ENCODE measurements at places on chromosomes 16 and 17.

DNA sequence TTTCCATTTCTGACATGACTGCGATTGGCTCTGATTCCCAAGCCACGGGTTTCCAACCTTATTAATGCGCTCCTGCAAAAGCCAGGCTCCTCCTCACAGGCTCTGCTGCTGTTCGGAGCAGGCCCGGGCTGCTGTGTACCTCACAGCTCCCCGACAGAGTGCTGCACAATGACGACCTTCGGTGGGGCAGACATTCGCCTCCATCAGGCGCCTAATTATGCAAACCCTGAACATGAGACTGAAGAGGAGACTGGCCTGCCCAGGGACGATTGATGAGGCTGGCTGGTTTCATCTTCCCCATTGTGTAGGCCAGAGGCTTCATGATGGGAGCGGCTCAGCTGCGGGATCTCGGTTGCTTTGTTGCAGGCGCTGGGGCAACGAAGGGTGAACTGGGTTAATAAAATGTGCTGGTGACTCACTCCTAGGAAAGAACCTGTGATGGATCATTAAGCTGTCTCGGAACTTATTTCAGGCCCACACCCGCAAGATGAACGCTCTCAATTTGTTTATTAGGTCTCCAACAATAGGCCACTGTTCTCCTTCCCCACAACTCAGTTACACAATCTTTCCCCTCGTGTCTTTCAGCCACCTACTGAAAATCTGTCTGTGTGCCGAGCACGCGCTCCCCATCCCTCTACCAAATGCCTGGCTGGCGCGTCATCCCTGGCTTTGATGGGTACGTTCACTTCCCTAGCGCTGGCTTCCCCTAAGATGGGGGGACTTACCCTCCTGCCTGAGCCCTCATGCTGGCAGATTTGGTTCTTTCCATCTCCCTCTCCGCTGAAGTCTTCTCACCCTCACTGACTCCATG, 27.2 kb upstream of the TOB1 start:
- no peak for DNase-seq

DNA sequence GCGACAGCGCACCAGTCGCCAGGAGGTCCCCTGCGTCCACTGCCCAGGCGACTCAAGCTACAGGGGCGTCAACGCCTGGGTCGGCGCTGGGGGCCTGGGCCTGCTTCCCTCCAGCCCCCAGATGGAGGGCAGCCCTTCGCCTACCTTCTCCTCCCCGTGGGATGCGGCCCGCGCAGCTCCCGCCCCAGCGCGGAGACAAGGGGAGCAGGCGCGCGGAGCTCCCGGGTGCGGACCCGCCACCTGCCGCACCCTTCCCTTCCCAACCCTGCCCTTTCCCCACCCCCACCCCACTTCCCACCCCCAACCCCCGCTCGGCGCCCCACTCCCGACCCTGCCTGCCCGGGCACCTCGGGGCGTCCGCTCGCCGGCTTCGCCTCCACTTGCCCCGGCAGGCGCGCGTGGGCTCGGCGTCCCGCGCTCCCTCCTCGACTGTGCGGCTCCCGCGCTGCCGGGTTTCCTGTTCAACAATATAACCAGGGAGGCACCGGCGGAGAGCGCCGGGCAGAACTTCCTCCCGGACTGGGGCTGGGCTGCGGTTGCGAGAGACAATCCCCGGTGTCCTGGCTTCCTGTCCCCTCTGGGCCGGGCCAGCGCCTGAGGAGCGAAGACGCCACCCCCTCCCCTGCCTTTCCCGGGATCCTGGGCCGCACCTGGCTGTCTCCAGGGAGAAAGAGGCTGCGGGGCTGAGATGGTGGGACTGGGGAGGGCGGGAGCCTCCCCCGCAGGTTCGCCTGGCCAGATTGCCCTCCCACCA, at the start of gene ARHGAP27:
ARHGAP27 (minus strand) TSS at position 466 of the 754 bp plus-strand sequence. CDS start 2,591 bp downstream, outside the sequence.
- DNase-seq = no peak

DNA sequence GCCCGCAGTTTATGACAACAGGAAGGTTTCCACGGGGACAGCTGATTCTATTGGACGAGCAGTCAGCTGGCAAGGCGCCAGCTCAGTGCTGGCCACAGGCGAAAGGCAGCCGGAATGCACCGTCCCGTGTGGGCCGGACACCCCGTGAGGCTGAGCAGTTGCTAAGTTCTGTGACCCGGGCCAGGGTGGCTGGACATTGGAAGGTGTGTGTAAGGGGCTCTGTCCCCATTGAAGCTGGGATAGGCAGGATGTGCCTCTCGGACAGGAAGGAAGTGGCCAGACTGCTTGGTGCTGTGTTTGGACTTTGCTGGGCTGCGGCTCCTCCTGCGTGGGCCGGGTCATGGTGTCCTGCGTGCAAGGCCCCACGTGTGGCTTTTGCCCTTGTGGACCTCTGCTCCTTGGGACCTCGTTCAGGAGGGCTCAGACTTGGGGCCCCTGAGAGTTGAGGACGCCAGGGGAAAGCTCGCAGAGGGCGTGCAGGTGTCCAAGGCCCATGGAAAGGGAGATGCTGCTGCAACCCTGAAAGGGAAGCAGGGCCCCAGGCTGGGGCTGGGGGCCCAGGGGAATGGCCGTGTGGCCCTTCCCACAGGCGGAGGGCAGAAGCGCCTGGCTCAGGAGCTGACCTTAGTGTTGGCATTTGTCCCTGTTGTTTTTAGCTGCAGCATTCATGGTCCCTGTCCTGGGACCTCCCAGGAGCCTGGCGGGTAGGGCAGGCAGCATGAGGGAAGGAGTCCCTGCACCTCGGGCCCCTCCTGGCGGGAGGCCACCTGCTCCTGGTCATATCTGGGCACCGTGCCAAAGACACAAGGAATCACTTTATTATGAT, 10.0 kb downstream of the BAIAP2 start:
- DNase-seq = no peak

DNA sequence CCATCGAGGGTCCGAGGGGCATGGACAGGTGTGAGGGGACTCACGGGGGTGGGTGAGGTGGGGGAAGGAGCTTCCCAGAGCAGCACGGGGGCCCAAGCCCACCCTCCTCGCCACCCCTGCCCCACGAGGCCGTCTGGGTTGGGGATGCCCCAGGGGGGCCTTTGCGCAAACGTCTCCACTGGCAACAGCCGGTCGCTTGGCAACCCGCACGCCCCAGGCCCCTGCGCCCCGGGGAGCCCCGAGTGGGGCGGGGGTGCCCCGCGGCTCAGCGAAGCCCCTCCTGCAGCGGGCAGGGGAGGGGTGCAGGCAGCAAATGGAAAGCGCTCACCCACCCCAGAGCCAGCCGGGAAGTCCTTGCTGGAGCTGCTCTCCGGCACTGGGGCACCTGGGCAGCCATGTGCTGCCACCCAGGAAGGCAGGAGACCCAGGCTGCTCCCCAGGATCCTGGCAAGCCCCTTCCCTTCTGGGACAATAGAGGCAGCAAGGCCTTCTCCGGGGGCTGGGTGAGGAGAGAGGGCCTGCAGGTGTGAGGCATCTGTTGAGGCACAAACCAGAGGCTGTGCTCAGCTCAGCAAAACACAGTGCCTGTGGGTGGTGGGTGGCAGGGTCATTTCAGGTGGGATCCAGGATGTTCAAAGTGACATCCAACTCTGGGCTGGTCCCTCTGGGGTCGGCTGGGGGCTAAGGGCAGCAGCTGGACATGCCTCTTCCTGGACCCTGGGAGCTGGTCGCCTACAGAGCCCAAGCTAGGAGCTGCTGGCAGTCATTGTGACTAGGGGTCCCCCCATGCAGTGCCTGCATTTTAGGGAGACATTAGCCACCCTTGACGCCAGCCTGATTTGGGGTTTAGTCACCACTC, 80.9 kb upstream of the CBX4 start:
- no peak for DNase-seq

- DNase-seq = no peak
These were observed 30.1 kb upstream of the NF1 start for GRCh38 chr17:31064707-31065106.

GRCh38 chr17:39999067-39999466, 16.2 kb upstream of the CSF3 start:
- DNase-seq = no peak

DNA sequence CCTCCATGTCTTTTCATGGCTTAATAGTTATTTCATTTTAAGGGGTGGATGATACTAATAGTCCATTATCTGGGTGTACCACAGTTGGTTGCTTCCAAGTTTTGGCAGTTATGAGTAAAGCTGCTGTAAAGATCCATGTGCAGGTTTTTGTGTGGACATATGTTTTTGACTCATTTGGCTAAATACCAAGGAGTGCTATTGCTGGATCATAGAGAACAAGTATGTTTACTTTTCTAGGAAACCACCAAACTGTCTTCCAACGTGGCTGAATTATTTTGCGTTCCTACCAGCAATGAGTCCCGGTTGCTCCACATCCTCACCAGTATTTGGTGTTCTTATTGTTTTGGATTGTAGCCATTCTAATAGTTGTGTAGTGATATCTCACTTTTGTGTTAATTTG, 181.9 kb downstream of the SPECC1 start:
- DNase-seq = no peak

DNA sequence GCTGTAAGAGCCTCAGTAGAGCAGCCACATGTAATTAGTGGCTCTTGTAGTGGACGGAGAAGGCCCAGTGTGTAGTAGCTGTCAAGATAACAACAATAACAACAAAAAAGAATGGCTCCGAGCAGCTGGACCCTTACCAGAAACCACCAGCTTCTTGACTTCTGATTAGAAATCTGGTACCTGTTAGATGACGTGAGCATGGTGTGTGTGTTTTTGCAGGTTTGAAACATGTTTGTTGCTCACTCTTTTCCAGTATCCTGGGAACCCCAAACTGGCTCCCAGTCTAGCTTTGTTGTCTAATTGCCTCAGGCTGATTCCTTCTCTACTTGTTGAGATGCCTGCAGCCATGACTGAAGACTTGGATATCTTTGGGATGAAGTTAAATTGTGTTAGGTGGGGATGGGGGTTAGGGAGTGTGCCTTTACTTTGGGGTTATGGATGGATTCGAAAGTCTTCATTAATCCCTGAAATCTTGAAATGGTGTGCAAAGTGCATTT, 21.0 kb downstream of the IGF2BP1 start:
- no peak for DNase-seq

DNA sequence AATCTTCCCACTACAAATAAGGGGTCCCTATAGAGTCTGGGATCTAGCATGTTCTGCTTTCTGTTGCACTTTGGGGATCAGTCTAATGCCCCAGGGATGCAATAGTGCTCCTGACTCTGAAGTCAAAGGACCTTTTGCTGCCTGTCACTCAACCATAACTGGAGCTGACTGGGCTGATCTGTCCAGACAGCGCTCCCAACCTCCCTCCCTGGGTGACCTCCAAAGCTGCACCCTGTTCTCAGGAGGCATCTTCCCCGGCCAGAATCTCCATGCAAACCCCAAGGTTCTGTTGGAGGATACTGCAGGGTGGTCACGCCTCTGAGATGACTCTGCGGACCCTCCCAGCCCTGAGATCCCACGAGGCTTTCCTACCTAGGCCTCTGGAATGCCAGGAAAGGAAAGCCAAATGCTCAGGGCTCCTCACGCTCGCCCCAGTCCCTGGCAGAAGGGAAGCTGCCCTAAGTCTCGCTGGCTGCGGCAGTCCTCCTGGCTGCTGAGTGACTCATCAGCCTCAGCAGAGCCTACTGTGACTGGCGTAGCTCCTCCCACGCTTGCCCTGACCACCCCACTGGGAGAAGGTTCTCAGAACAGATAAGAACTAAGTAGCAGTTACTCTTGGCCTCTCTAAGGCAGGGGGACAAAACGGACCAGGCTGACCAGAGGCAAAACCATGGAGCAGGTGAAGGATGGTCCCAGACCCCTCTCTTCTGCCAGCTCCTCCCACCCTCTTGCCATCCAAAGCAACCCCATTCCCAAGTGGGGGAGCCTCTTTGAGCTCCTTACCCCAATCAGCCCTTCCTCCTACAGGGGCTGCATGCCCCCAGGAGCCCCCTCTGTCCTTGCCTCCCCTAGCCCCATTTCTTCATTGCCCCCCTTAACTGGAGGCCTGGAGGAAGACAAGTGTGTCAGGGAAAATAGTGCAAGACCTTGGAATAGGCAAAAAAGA, 124.1 kb upstream of the TNRC6C start:
- peak; percentile 28 for DNase-seq

DNA sequence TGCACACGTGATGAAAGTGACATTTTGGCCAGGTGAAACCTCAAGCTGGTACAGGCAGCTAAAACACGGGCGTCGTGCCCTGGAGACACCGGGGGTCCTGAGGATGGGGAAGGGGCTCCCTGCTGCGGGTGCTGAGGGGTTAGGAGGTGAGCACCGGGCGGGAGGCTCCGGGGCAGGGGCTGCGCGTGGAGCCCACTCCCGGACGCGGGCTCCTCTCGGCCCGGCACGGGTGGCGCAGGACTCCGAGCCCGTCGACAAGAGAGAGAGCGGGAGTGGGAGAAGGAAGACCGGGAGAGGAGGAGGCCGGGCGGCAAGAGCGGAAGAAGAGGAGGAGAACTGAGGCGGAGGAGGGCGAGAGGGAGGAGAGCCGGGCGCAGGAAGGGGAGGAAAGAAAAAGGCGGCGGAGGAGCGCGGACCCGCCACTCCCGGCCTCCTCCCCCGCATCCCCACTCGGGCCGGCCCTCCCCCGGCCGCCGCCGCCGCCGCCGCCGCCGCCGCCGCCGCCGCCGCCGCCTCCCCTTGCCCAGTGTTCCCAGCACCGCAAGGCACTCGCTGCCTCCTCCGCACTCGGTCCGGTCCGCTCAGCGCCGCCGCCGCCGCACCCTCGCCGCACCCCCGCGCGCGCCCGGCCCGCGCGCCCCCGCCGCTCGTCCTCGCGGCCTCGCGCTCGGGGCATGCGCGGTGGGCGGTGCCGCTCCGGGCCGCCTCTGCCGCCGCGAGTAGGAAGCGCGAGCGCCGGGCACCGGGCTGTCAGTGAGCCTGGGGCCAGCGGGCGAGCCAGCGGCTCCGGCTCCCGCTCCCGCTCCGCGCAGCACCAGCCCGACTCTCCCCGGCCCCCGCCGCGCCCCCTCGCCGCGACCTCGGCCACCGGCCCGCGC, at the start of gene PRKCA:
PRKCA (plus strand) TSS at position 750 of the 878 bp plus-strand sequence.
- peak; percentile 38 for DNase-seq

- no peak for DNase-seq
These were observed 49.9 kb upstream of the WSB1 start for GRCh38 chr17:27244011-27244410.

DNA sequence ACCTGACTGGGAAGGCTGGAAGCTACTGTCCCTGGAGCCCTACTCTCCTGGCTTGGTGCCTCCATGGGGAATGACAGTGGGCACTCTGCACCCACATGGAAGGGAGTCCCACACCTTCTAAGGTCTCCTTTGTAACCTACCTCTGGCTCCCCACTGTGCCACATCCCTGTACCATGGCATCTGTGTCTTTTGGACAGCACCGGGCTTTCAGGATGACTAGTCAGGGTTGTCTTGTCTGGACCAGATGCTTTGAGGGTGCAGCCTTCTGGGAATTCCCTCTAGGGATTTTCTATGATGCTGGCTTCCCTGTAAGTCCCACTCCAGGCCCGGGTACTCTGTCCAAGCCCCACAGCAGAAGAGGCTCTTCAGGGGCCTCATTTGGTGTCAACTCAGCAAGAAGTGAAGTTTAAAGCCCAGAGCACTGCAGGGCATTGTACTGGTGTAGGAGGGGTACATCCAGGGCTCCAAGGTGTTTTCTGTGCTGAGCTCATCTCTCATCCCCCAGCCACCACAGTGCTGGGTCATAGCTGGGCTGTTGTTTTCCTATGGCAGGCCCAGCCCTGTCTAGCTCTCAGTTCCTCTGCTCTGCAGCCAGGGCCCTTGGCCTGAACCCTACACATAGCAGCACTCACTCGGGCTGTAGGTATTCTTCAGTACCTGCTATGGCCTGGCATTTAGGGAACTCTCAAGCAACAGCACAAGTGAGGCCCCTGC, 255.3 kb downstream of the CPPED1 start:
- no peak for DNase-seq

GRCh38 chr16:20826039-20826566, 19.8 kb downstream of the REXO5 start:
- DNase-seq = no peak

Data from activated CD4-positive, CD25-positive, alpha-beta regulatory T cell treated with anti-CD3 and anti-CD28 coated beads, Interleukin-2, amount 50 U/mL, for 16 hours (primary cell).